NCI-H1694 (cell line): ENCODE measurements at places on chromosomes 5 and 9.

DNA sequence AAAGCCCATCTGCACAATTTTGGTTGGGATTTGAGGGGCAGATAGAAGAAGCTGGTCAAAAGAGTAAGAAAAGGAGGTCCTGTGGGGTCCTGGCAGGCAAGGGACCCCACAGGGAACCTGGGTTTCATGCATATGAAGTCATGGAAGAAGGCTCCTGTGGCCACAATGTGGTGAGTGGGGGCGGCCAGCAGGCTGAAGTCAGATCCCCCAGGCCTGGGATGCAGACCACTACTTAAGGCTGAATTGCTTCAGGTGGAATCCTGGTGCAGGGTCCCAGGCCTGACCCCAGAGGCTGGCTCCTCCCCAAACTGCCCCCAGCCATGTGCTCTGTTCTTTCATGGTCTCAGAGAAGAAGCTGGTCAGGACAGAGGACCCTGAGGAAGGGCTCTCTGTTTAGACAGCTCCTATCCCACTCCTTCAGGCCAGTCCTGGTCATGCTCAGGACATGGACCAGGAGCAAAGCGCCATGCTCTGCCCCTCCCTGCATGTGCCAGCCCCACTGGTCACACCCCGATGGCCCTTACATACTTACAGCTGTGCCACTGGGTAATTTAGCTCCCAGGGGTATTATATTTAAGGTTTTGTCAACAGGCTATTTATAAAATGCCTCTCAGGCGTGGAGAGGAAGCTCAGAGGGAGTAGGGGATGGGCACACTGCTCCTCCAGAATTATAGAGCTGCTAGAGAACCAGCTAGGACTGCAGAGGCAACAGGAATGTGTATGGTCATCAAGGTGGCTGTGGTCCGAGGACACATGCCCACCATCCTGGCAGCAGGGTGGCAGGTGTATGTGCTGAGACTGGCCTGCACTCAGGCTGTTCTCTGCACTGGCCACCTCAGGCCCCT, 33.4 kb downstream of the C5orf15 start:
- no peak for DNase-seq

DNA sequence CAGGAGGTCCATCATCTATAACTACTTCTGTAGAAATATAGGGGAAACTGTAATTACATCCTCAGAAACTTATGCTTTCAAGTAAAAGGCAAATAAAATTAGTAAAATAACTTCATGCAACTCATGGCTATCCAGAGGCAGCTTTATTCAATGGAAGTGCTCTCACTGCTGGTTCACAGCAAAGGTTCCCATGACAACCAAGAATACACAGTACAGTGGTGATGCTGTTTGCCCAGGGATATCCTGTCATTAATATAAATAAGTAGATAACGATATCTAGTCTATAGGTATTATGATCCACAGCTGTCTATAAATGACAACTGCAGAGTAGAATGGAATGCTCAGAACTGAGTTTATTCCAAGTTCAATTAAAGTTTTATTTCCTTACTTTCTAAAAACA, 390.3 kb downstream of the PDE4D start:
- DNase-seq = no peak

GRCh38 chr5:60514152-60514551, 185.8 kb downstream of the DEPDC1B start:
- DNase-seq = no peak

DNA sequence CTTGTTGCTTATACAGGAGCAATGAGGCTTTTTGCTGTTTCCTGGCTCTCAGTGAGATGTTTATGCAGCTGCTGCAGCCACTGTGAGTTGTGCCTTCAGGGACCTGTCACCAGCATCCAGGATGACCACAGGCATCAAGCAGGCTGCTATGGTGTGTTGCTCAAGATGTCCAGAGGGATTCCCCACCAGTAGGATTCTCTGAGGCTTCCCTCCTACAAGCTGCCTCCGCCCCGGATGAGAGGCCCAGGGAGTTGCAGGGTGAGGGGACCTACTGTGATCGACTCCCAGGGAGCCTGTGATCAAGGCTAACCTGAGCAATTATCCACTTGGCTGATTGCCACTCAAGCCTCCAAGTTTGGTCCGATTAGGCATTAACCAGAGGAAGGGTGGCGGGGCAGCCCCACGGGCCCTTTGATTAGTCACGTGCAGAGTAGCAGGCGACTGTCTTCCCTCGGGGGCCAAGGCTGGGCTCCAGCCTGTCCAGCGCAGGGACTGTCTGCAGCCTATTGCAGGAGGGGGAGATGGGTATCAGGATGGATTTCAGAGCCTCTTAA, 1.8 kb upstream of the FAT2 start:
- DNase-seq = no peak

GRCh38 chr9:27353474-27354229, 56.7 kb upstream of the EQTN start:
- peak; percentile 34 for DNase-seq

DNA sequence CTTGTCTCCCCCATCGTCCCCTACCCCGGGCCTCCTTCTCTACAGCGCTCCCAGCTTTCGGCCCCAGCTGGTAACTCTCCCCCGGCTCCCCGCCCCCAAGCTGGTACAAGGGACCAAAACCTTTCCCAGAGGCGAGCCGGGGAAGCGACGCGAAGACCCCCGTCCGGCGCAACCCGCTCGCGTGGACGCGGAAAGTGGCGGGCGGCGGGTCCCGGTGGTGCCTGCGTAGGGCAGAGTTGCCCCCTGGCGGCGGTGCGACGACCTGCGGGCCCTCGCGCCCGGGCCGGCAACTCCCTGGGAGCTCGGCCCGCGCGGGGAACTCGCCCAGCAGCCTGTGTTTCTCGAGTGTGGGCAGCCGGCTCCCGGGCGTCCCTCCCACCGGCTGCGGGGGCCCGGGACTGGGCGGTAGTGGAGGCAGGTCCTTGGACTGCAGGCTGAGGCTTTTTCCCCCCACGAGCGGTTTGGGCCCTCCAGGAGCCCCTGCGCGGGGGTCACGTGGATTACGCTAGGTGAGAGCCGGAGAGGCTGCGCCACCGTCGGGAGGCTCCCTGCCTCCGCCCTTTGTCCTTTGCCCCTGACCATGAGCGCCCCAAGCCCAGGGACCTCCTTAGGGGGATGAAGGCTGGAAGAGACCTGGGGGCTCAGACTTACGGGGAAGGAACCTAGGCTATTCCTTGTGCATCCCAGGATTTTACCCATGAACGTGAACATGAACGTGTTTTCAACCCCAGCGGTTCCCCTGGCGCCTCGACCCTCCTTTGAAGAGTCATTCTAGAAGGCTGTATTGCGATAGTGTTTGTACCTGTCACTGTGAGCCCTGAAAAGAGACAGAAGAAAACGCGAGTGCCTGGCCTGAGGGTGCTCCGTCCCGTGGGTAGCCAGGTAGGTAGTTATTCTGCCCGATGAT, 2.9 kb upstream of the FOXD1 start:
- DNase-seq = no peak

DNA sequence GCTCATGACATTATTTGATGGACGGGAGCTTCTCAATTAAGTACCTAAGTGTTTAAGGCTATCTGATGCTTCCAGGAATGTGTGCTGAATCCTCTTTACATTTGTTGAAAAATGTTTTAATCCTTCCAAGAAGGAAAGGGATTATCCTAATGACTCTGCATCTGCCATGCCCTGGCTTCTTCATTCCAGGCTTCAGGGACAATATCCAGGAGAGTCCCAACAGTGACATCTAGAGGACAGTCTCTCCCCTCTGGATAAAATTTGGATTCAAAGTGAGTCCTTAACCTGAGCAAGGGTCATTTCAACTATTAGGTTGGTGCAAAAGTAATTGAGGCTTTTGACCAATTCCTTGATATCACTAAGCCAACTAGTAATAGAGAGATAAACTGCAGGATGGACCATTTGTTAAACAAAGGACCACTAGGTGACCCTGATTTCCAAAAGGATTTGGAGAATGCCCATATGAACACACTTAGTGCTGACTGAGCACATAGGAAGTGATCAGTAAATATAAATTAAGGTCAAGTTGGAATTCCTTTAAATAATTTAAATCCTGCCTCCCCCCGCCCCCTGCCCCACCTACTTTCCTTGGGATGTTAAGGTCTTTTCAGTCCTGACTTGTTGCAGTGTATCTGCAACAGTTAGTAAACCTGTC, 19.1 kb downstream of the TNFSF8 start:
- DNase-seq = peak; percentile 60

DNA sequence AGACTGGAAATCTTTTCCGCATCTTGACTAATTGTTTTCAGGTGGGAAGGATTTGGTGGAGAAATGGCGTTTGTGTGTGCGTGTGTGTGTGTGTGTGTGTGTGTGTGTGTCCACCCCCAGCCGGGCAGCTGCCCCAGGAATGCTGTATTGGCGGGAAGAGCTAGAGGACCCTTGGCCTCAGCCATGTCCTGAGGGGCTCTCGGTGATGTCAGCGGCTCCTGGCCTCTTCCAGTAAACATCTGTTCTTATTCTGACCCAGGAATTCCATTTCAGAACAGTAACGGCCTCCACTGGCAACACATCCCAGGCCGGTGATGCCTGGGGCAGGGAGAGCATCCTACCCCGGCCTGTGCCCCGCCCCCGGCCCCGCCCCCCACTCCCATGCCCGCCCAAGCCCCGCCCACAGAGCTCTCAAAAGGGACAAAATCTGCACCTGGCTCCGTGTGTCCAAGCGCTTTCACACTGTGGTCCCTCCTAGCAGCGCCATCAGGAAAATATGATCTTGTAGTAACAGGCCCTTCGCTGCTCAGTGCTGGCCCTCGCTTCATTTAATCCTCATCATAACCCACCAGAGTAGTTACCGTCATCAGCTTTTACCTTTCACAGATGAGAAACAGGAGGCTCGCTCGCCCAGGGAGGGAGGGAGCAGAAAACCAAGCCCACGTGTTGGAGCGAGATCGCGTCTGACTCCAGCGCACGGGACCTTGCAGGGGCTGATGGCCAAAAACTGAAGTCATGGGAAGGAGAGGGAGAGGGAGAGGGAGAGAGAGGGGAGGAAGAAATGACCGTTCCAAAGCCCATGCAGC, 18.9 kb downstream of the ADAMTS2 start:
- no peak for DNase-seq

DNA sequence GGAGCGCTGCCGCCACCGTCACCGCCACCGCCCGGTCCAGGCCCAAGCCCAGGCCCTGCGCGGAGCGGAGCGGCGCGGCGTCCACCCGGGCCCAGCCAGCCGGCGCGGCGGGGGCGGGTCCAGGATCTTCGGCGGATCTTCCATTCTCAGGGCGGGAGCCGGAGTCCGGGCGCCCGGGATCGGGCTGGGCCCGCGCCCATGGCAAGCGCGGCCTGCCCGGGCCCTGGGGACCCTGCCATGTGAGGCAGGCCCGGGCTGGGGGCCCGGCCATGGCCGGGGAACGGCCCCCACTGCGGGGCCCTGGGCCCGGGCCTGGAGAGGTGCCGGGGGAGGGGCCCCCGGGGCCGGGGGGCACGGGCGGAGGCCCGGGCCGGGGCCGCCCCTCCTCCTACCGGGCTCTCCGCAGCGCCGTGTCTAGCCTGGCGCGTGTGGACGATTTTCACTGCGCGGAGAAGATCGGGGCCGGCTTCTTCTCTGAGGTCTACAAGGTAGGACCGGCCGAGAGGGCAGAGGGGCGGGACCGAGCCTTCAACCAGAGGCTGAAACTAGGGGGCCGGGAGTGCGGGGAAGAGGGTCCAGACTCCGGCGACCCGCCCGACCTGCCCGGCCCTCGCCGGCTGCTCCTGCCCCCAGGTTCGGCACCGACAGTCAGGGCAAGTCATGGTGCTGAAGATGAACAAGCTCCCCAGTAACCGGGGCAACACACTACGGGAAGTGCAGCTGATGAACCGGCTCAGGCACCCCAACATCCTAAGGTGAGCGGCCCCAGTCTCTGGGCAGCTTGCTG, 482 bp downstream of the TESK1 start:
- no peak for DNase-seq

GRCh38 chr5:166401391-166401790, 1890.1 kb upstream of the WWC1 start:
- no peak for DNase-seq

GRCh38 chr5:95925939-95926338, 35.7 kb downstream of the ELL2 start:
- no peak for DNase-seq

DNA sequence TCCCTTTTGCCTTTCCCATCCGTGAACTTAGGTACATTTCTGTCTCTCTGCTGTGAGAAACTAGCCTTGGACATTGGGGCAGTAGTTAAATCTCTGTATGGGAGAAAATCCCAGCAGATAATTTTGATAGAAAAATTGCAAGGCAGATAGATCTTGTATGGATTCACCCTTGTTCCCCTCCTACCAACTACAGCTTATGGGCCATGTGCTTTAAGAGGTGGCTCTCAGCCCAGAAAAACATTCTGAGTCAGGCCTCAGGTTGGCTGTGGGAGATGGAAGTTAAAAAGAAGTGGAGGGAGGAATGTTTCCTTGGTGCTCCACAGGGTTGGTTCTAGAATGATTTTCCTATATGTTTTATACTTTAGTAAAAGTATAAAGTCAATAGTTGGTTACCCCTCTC, 1.4 kb upstream of the KDM3B start:
- no peak for DNase-seq

DNA sequence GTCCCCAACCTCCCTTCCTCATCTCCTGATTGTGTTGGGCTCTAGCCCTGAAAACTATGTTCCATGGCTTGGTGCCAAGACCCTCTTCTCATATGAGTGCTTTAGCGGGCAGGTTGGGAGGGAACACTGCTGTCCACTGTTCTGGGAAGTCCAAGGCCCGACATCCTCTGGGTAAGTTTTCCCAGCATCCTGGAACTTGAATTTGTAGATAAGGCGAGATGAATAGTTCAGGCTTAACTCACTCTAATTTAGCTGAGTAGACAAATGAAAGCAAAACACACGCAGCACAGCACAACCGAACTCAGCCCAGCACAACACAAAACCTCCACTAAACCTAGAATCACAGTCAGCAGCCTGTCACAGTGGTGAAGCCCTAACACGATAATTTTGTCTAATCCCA, 95.3 kb upstream of the SLC28A3 start:
- DNase-seq = no peak

- DNase-seq = no peak
Measured at GRCh38 chr5:93585767-93586385, 2.9 kb downstream of the NR2F1 start.

DNA sequence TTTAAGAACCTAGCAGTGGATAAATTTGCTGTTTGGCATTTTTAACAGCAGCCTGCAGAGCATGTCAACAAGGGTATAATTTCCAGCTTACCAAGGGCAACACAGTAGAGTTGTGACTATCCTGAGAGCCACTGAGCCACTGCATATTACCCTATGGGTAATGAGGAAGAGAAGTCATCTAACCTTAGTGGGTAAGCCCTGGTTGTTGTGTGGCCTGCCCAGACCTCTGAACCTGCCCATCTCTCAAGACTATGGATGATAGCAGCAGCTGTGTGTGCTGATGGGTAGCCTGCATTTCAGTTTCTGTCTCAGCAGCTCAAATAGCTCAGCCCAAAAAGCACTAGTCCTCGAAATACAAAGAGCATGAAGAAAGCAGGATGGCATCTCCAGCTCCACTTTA, 56.1 kb upstream of the PIP5K1B start:
- no peak for DNase-seq

DNA sequence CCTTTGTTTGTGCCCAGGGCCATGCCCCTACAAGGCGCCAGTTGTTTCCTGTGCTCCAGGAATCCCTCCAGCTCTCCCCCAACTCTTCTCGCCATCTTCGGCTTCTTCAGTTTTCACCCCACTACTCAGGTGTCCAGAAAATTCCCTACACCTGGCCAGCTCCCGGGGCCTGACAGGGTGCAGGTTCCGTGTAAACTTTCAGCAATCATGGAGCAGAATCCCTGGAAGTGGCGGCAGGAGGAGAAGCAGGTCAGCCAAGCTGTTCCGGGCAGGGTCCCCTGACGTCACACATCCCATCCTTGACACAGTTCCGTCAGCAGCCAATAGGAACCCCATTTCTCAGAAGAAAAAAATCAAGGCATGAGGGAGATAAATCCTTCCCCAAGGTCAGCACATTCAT, 12.2 kb upstream of the ADGRD2 start:
- no peak for DNase-seq
